ENCODE measurements at places on chromosomes 4 and X.

DNA sequence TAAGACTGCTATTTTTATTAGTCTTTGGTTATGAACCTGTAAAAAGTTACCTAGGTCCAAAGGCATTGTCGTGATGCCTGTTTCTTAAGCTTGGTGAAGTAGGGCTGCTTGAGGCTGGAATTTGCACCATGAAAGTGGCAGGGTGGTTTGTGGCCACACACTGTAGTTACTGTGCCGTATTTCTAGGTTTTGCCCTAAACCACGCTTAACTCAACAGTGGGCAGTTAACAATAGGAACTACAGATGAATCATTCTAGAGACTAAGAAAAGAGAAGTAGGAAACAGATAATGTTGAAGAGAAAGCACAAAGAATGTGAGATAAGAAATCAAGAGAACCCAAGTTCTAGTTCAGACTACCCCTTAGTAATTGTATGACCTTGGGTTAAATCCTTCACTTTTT is 11.5 kb downstream of the ETNPPL start:
- DNase-seq = no peak

DNA sequence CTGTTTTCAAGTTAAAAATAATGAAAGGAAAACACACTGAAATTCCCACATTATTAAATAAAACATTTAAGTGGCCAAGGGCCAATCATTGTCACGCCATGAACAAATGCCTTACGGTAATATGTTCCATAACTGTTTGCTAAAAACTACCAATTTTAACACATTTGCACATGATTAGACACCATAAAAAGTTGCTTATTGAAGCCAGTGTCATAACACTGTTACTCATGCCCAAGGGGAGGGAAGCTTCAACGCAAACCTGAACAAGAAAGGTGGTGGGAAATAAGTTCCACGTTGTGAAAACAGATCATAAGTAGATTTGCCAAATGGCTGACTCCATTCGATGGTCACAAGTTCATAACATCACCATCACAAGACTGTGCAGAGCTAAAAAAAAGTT is 739.3 kb upstream of the FAM241A start:
- DNase-seq = no peak

GRCh38 chr4:107292979-107293378 is 256.9 kb upstream of the DKK2 start:
- DNase-seq = no peak

DNA sequence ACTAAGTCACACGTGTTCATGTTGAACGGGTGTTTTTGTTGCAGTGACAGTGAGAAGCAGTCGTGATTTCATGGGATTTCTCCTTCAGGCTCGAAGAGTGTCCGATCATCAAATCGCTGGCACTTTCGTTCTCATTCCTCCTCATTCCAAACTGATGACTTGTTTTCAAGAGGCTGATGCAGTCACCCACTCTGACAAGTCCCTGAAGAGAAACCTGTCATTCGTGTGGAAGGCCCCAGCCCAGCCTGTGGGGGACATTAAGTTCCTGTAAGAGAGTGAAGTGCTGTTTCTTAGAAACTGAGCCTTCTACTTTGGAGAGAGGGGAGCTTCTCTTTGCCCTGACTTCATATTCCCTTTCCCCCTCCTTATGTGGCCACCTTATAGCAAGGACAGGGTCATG is 8.0 kb downstream of the REELD1 start:
- DNase-seq = no peak

DNA sequence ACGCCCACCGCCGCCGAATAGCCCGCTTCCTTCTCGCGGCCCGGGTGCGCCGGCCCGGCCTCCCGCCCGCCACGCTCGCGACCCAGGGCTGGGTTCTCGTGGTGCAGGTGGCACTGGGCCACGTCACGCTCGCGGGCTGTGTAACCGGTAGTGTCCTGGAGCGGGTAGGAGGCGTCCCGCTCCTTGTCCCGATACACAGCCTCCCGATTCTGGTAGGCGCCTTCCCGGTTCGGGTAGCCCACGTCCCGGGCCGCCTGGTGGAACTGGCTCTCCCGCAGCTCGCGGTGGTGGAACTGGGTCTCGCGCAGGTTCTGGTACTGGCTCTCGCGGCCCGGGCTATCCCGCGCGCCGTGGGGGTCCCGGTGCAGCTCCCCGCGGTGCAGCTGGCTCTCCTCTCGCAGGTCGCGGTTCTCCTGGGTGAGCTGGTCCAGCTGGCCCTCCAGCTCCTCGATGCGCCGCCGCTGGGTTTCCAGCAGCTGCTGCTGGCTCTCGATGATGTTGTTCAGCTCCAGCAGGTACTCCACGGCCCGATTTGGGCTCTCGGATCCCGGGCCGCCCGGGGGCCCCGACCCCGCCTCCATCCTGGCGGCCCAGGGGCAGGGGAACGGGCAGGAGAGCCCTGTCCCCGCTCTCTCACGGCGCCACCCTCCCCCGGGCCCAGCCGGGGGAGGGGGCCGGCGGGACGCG is 39.3 kb upstream of the IQSEC2 start:
- no peak for DNase-seq

GRCh38 chr4:46503739-46504138 is 113.8 kb upstream of the GABRA2 start:
- no peak for DNase-seq

DNA sequence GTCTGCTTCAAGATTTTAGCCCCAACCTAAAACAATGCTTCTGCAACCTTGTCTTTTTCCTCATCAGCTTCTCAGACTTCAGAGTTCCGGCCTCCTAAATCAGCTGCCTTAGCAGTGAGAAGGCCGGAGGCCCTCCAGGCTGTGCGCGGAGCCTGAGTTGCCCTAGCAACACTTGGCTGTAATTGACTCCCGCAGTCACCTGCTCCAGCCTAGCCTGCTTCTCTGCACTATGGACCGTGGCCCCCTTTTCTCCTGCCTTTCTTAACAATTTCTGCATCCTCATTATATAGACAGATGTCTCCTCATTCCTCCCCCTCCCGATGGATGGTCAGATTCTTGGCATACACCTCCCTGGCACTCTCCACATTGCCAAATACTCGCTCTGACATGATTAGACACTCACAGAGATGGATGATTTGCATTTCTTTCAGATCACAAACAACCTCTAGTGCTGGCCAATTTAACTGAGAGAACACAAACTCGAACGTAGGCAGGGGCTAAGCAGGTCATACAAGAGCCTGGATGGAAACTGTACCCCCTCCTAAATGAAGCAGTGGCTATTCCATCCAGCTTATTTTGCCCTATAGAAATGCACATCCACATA is 9.5 kb upstream of the HUWE1 start:
- no peak for DNase-seq

GRCh38 chr4:4735870-4736269 is 123.6 kb upstream of the MSX1 start:
- peak; percentile 16 for DNase-seq

DNA sequence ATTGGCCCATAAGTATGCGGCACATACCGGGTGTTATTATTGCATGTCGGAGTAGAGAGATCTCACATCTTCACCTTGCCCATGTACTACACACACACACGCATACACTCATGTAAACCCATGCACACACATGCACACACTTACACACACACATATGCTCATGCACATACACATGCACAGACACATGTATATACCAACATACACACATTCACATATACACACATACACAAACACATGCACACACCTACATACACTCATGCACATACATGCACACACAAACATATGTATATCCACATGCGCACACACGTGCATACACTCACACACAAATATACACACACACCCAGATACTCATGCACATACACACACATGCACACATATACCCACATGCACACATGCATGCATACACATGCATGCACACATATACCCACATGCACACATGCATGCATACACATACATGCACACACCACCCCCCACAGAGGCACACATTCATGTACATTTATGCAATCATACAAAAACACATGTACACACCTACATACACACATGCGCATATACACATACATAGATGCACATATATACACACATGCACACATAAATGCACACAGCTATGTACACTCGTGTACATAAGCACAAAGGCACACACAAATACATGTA is 11.2 kb downstream of the CYP4V2 start:
- no peak for DNase-seq

DNA sequence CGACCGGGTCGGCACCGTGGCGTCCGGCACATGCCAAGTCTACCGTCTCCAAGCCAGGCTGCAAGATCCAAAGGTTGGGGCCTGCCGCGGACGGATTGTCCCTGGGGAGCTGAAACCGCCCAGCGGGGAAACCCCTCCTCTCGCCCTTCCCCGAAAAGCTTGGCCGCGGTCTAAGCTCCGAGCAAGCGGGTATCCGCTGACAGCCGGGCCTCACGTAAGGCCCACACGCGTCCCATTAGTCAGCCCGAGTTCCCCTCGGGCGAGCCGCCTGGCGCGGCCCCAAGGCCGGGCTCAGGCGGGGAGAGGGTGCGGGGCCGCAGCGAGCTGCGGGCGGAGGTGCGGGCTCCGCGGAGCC is 6.8 kb upstream of the BCOR start:
- no peak for DNase-seq

- no peak for DNase-seq
These were observed 19.6 kb downstream of the SCD5 start for GRCh38 chr4:82779032-82779431.

GRCh38 chr4:156584100-156584499 is 387.5 kb downstream of the PDGFC start:
- DNase-seq = no peak

DNA sequence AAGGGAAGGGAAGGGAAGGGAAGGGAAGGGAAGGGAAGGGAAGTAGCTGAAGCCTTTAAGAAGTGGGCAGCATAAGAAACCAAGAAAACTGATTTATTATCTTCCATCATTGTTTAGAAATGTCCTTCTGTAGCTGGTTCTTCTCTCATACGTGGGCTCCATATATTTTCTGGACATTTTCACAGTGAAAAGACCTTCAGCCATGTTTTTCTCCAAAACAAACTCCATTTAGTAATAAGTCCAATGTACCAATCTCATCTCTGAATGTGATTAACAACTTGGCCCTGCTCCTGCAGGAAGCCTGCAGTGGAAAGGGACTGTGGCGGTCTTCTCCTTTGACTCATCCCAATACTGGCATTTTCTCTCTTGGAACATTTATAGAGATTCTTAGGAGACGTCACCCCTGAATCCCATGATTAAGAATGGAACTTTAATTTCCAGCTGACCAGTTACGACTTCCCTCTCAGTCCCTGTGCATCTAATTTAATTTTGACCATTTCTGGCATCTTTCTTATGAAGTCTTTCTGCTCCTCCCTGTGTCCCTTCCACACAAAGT is 96.6 kb upstream of the GUCY1A1 start:
- DNase-seq = peak; percentile 42
